ENCODE measurements at places on chromosomes 2 and 18.

GRCh38 chr18:52313213-52313612 lies 26.8 kb upstream of the DCC start:
- DNase-seq = no peak

DNA sequence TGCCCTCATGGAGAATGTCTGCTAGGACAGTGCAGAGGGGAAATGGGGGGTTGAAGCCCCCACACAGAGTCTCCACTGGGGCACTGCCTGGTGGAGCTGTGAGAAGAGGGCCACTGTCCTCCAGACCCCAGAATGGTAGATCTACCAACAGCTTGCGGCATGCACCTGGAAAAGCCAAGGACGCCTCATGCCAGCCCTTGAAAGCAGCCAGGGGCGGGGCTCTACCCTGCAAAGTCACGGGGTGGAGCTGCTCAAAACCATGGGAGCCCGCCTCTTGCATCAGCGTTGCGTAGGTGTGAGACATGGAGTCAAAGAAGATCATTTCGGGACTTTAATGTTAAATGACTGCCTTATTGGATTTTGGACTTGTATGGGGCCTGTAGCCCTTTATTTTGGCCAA lies 157.6 kb downstream of the DSEL start:
- DNase-seq = no peak

GRCh38 chr2:120988051-120988699 lies 252.5 kb downstream of the GLI2 start:
- no peak for DNase-seq

- no peak for DNase-seq
Measured at GRCh38 chr2:83471655-83472054, 987.4 kb downstream of the SUCLG1 start.

GRCh38 chr18:36376361-36376760 lies 78.8 kb downstream of the FHOD3 start:
- no peak for DNase-seq
